ENCODE measurements at places on chromosomes 4 and X.

GRCh38 chr4:166625018-166625637 lies 609.2 kb downstream of the SPOCK3 start:
- DNase-seq: no peak

DNA sequence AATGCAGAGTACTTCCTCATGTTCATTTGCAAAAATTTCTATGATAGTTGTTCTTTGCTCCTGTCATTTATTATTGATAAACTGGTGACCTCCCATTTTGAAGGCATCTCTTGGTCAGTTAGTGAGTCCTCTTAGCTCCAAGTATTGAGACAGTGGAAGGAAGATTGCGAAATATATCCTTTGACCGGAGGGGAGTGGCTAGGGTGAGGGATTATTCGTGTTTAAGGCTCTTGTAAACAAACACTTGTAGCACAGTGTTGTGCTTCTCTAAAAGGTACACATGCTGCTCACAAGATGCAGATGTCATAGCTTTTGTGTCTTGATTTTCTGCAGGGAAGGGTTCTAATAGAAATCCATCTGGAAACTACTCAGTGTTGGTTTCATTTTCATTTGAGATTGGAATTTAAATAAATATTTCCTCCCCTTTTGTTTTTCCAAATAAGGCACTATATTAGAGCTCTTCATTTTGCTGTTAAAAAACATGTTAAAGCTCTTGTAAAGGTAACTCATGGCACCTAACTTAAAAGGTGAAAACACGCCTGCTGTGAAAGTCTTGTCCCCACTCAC lies 21.8 kb downstream of the TXLNG start:
- DNase-seq: no peak

DNA sequence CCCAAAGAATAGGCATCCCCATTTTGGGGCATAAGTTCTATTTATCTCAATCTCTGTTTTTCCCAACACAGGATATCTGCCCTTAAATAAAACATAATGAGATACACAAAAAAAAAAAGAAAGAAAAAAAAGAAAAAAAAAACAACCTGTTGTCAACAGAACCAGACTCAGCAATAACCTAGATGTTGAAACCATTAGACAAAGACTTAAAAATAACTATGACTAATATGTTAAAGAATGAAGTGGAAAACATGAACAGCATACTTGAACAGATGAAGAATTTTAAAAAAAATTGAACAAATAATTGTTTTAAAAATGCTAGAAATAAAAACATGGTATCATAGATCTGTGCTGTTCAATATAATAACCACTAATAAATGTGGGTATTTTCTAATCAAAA lies 93.4 kb upstream of the RXFP1 start:
- no peak for DNase-seq

DNA sequence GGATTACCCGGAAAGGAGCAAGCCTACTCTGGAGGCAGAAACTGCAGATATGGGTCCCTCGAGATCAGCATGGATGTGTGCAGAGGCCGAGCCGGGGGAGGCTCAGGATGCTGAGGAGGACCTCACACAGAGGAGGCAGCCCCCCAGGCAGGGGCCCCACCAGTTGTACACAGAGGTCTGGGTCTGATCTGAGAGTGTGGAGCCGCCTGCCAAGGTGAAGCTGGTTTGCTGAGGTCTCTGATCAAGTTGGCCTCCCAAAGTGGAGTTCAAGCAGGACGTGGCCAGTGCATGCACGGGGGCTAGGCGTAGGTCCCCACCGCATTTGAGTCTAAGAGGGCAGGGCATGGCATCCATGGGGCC lies 35.0 kb downstream of the ACOX3 start:
- DNase-seq: no peak

DNA sequence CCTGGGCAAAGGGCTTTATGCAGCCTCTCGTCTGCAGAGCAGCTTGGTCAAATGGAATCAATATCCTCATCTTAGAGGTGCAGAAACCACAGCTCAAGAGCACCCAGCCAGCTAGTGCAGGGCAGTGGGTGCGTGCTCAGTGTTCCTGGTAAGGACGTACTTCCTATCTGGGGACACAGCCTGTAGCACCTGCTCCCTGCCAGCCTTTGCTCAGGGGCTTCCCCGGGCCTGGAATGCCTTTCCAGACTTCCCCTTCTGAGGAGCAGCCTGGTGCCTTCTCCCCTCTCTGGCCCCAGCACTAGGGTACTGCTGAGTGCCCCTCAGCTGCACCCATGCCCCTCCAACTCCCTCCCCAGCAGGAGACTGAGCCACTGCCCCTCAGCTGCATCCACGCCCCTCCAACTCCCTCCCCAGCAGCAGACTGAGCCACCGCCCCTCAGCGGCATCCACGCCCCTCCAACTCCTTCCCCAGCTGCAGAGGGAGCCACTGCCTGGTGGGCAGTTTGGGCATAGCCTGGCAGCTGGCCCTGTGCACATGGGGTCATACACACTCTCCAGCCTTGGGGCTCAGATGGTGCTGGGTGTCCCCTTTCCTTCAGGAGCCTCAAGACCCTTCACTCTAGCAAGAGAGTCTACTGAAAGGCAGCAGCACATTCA lies 42.2 kb upstream of the AFAP1 start:
- no peak for DNase-seq

GRCh38 chrX:136086521-136086920 lies 60.8 kb upstream of the FHL1 start:
- DNase-seq: no peak

GRCh38 chr4:186839122-186840037 lies 115.7 kb upstream of the FAT1 start:
- DNase-seq: no peak

- no peak for DNase-seq
Measured at GRCh38 chr4:186144946-186145569, 40.6 kb downstream of the FAM149A start.

DNA sequence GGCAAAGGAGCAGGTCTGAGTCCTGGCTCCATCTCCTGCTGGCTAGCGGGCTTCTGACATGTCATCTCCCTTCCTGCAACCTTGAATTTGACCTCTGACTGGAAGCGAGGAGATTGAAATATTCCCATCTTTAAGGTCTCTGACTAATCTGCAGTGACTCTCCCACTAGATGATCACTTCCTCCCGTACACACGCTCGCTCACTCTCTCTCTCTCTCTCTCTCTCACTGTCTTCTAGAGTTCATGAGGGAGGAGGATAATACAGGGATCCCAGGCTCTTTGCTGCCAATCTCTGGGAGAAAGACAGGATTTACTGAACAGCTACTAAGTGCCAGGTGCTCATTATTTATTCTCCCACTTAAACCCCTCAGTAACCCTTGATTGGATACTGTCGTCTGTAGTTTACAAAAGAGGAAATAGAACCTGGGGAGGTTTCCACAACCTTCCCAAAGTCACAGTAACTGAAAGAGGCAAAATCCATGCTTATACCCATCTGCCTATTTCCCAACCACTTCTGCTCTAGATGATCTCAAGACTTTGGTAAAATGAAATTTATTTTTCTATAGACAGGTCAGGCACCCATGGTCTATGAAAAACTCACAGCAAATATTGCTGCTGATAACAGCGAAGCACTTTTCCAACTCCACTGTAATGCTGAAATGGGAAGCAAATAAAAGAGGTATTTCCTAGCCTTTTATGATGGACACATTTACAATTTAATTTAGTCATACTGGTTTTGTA lies 193.5 kb upstream of the C1QTNF7 start:
- no peak for DNase-seq

- DNase-seq: no peak
Measured at GRCh38 chr4:64495946-64496345, 86.7 kb upstream of the TECRL start.

DNA sequence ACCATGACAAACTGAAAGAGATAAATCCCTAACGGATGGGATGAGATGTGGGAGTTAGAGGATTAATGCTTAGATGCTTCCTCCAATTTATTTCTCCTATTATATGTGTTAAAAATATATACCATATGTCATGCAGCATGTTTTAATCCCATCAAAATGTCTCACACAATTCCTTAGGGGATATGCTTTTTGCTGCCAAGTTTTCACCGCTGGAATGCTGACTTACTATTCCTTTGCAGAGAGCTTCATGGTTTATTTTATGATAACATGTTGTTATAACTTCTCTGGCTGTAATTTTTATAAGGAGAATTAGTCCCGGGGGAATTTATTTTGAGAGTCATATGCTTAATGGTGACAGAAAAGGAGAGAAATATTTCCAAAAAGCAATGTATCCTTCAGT lies 670.3 kb downstream of the IL1RAPL1 start:
- no peak for DNase-seq

GRCh38 chrX:47706575-47706974 lies 47.6 kb upstream of the UXT start:
- no peak for DNase-seq

- no peak for DNase-seq
Measured at GRCh38 chrX:39852491-39852890, 245.3 kb downstream of the BCOR start.

- DNase-seq: no peak
Measured at GRCh38 chr4:122666527-122667245, 45.8 kb upstream of the IL21 start.

GRCh38 chr4:88318751-88319350 lies 34.5 kb upstream of the PPM1K start:
- DNase-seq: no peak

DNA sequence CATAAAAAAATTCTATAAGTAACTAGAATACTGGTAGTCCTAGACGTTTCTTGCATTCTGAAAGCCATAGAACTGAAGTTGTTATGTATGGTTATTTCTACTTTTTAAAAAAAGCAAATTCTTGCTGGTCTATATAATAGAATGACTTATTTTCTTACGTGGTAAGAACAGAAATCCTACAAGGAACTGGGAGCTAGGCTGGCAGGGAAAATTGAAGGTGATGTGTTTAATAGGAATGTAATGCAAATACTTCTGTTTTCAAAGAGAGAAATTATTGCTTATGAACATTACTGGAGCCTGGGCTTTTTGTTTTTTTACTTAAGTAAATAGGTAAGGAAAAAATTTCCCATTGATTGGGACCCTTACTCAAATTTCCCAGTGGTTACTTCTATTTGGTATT lies 8.9 kb downstream of the CCNA2 start:
- no peak for DNase-seq

DNA sequence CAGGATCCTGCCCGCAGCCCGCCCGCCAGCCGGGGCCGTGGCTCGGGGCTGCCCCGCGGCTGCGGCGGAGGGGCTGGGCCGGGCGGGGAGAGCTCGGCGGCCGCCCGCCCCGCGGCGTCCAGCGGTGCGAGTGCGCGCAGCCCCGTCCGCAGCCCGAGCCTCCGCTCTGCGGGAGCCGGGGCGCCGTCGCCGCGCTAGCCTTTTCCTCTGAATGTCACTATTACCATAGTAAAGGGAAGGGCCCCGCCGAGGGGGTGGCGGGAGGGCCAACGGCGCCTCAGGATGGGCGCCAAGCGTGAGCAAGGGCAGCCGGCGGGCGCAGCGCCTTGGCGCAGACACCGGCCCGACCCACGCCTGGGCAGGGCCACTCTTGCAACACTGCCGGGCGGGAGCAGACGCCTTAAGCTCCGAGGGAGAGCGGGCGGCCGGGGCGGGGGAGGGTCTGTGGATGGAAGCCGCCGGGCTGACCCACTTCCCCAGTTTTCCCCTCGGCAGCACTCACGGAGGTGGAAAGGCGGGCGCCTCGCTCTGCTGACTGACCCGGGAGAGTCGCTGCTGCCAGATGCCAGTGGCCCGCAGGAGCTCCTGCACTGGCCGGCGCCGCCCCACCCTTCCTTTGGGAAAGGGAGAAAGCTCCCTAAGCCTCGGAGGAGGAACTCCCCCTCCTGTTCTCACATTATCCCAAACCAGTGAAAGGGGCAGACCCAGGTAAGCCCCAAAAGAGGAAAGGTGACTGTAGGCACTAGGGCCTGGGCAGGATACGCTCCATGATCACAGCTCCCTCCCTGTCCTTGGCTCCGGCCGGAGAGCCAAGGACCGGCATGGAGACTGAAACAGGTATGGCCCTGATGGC lies 329.4 kb downstream of the HNRNPD start:
- no peak for DNase-seq

Measured in effector CD8-positive, alpha-beta T cell (primary cell).